Stimulated activated naive CD8-positive, alpha-beta T cell treated with anti-CD3 and anti-CD28 coated beads, Interleukin-15, Interleukin-2, amounts not matched to agents 100 U/mL and 50 U/mL, for 24 hours (primary cell): ENCODE measurements at places on chromosomes 7 and 10.

DNA sequence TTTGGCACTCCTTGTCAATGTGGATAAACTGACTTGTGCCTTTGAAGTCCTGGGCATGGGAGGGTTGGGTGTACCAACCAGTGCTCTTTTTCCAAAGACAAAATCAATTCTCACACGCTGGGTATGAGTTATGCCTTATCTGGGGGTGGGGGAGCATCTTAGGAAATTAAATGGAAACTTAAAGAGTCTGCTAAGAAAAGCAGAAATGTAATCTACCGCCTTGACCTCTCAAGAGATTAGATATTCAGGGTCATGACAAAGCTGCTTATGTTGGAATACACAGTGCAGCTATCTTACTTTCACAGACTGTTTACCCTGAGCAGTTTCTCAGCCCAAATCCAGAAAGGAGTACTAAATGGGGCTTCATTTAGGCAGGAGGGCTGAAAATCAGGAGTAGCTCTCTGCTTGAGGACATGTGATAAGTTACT is 2.6 kb downstream of the MEST start:
- no peak for DNase-seq

GRCh38 chr7:70944516-70944915 is 187.4 kb upstream of the GALNT17 start:
- no peak for DNase-seq

- no peak for DNase-seq
Measured at GRCh38 chr7:150992833-150993302, 2.1 kb downstream of the NOS3 start.

DNA sequence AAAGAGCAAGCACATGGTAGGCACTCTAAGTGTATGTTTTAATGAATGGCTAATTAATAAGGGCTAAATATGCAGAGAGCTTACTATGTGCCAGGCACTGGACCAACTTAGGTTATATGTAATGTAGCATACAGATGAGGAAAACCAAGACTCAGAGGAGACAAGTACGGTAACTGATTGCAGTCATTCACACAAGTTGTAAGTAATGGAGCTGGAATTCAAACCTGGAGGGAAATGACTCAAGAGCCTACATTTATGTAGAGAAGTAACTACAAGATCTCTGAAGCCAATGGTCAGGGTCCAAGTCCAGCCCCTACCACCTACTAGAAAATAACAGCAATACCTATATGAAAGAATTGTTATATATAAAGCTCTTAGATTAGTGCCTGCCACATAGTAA is 97.3 kb upstream of the KCNIP2 start:
- DNase-seq: no peak

- no peak for DNase-seq
Measured at GRCh38 chr7:26735976-26736600, 128.3 kb downstream of the SKAP2 start.

DNA sequence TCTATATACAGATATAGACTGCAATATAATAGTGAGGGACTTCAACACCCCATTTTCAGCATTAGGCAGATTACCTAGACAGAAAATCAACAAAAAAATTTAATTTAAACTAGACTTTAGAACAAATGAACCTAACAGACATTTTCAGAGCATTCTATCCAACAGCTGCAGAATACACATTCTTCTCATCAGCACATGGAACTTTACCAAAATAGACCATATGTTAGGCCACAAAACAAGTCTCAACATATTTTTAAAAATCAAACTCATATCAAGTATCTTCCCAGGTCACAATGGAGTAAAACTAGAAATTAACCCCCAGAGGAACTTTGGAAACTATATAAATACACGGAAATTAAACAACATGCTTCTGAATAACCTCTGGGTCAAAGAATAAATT is 169.6 kb downstream of the MTERF1 start:
- DNase-seq: no peak

GRCh38 chr10:101000915-101001658 is 1.5 kb downstream of the LZTS2 start:
- no peak for DNase-seq

DNA sequence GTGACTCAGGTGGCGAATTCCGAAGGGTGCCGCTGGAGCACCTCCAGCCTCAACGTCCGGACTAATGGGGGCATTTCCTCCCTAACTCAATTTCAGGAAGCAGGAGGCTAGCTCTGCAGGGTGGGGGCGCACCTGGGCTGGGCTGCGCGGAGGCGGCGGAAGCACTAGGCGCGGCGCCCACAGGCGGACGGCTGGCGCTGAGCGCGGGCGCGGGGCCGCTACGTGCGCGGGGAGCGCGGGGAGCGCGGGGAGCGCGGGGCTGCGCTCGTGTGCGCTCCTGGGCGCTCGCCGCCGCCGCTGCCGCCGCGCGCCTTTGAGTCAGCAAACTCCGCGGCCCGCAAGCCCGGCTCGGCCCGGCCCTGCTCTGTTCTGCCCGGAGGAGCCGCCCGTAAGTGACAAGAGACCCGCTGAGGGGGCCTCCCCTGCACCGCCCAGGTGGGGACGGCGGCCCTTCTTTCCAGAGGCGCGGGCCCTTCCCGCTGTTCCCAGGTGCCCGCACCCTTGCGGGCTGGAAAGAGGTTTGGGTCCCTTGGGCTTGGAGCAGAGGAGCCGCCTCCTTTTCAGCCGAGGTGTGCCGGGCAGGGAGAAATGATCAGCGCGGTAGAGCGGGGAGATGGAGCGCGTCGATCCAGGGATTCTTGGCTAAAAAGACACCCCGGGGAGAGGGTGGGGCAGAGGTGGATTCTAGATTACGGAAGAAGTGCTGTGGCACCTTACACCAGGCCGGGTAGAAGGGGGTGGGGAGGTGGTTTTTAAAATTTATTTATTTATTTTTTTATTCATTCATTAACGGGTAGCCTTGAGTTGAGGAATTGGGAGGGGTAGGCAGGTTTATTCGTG is at the start of gene SNX10:
TSS of gene SNX10 (plus strand) at position 164 of the 840 bp plus-strand sequence. CDS start 54,581 bp downstream, outside the sequence.
- DNase-seq: peak; percentile 76

- no peak for DNase-seq
Measured at GRCh38 chr10:124095096-124095495, 1.7 kb upstream of the CHST15 start.
